SK-N-SH (cell line): ENCODE measurements at places on chromosomes 2 and 18. TPM values are rescaled to one million over a fixed set of nuclear protein-coding genes. Genes with fewer than 3 reads are reported as not detected.

Gene VIL1
- under 0.01 and 0.02 TPM in 2 replicates for polyA plus RNA-seq

Gene SGPP2
- polyA plus RNA-seq: 0.03 TPM in 2 replicates

Gene NFU1
- 22.2 and 23.5 TPM in 2 replicates for polyA plus RNA-seq

Gene FAM117B
- polyA plus RNA-seq: 0.90 and 1.0 TPM in 2 replicates

GRCh38 chr18:46909497-46909896 is 7.8 kb downstream of the PIAS2 start:
- H3K27ac ChIP-seq: no peak overlapping the region
- no peak for DNase-seq
- peaks cover 3% of the 10 kb centered on the region; the same call in 1 of the 2 replicates for H3K4me1 ChIP-seq
- no peaks in the 10 kb centered on the region for H3K36me3 ChIP-seq
- no peak overlapping the region for H3K4me3 ChIP-seq

DNA sequence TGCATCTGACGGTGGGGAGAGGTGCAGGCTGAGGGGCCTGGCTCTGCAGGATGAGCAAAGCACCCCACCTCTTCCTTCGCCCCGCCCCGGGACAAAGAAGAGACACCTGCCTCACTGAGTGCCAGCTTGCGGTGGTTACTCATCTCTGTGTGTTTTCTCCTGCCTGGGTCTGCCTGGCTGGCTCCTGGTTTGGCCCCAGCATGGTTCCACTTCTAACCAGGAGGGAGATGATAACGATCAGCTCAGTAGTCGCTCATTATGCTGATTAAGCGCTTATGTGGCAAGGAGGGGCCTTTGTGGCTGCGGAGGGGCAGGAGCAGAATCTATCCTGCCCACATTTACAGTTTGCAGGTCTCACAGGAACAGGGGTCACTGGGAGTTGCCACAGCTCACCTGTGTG is 68.7 kb upstream of the EDAR start:
- no peak overlapping the region for H3K27ac ChIP-seq
- DNase-seq: no peak
- no peaks in the 10 kb centered on the region for H3K4me1 ChIP-seq
- H3K4me3 ChIP-seq: no peak overlapping the region
- H3K36me3 ChIP-seq: no peaks in the 10 kb centered on the region

- H3K27me3 ChIP-seq: no peaks in the 10 kb centered on the region
- H3K4me3 ChIP-seq: no peak overlapping the region
- no peak for DNase-seq
- H3K4me1 ChIP-seq: no peaks in the 10 kb centered on the region
- no peaks in the 10 kb centered on the region for H3K36me3 ChIP-seq
Observed at GRCh38 chr18:38902796-38903195, 1337.2 kb upstream of the CELF4 start.
